NCI-H1436 (cell line): ENCODE measurements at places on chromosomes 12 and 14.
A peak's percentile ranks its signal among the peaks of the same experiment; 100 is the strongest.

GRCh38 chr12:79535751-79536150 lies 155.0 kb downstream of the PAWR start:
- DNase-seq = no peak

- no peak for DNase-seq
Observed at GRCh38 chr12:79063258-79063657, 198.7 kb downstream of the SYT1 start.

- DNase-seq = no peak
Observed at GRCh38 chr12:19491863-19492262, 52.6 kb downstream of the AEBP2 start.

DNA sequence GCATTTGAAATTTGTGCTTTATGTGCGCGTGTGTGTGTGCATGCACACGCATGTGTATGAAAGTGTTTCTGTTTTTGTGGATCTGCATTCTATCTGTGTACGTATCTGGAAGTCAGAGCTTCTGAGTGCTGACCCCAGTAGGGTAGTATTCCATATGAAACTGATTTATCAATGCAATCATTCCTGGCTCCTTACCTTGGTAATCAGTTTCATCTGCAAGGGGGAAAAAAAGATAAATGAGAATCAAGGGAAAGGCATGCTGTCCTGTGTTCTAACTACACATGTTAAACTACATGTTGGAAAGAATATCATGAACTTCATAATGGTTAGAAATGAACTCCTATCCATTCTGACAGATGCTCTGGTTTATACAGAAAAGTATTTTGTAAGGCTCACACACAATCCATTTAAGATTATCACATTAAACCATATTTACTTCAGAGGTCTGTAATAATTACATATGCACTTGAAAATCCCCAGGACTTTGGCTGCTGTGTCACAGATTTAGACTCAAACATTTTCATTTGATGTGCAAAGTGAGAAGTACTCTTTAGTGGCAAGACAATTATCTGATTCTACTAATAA lies 276.1 kb upstream of the LMO3 start:
- DNase-seq = no peak

DNA sequence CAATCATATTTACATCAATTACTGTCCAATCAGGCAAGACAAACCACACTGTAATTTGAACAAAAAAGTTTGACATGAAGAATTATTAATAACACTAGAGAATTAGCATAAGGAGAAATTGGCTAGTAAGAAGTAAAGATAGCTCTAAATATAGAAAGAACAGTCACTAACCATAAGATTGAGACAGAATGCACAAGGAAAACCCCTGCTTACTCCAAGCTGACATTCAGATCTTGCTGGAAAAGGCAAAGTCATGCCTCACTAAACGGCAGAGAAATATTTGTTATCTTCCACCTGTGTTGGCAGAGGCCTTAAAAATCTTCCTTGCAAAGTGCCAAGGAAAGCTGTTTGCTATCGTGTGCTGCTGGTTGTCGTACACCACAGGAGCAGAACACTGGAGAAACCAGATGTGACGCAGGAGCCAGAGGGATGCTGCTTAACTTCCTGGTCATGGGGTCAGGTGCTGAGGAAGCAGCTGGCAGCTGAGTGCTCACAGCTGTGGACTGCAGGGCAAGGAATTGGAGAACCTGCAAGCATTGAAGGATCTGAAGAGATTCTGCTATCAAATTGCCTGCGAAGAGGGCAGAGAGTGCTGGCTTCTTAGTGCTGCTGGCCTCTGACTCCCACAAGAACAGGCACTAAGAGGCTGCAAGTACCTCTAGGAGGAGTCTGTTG lies 1323.3 kb downstream of the LRFN5 start:
- DNase-seq = no peak

GRCh38 chr12:122721057-122721545 lies 4.5 kb upstream of the HCAR3 start:
- no peak for DNase-seq

DNA sequence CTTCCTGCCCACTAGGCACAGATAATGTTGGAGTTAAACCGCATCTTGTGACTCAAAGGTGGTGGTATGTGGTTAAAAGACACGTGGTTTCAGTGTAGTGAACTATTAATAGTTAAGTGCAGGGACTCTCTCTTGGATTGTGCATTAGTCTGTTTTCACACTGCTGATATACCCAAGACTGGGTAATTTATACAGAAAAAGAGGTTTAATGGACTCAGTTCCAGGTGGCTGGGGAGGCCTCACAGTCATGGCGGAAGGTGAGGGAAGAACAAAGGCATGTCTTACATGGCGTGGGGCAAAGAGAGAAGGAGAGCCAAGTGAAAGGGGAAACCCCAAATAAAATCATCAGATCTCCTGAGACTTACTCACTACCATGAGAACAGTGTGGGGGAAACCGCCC lies 362.3 kb downstream of the GLT1D1 start:
- DNase-seq = no peak

DNA sequence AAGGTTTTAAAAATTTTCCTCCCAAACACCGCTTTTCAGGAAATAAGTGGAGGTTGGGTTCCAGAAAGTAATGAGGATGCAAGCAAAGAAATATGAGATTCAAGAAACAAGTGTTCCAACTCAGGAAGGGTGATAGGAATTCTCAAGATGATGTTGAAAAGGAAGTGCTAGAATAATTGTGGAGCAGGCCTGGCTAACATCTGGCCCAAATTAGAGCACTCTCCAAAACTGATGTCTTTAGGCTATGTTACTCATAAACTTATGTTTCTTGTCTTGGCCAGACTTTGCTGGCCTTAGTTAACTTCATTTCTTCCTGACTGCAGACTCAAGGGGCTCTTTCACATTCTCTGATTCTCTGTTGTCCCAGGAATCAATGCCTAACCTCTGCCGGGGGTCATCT lies 116.3 kb downstream of the TMTC3 start:
- DNase-seq = no peak

DNA sequence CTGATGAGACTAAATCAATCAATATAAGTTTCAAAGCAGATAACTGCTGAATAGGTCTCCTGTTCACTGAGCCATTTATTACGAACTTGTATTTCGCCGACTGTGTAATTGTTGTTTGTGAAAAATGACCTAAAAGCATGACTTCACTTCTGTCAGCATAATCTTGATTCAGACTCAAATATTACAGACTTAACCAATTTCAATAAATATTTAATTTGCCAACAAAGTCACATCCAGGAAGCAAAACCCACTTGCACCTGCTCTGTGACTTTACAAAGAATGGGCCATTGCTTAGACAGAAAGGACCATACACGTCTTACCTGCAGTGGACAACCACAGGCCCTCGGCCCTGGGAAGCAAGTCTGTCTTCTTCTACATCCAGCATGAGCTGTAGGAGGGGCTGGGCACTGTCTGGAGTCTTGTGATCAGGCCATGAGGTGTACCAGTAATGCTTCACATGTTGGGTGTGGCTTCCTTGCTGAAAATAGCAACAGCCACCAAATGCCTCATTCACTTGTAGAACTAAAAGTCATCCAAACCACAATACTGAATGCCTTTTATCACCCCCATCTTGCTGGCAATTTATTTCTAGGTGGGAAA lies 23.5 kb upstream of the PTPRB start:
- DNase-seq = no peak

GRCh38 chr12:22532317-22532716 lies 12.0 kb downstream of the C2CD5 start:
- no peak for DNase-seq

DNA sequence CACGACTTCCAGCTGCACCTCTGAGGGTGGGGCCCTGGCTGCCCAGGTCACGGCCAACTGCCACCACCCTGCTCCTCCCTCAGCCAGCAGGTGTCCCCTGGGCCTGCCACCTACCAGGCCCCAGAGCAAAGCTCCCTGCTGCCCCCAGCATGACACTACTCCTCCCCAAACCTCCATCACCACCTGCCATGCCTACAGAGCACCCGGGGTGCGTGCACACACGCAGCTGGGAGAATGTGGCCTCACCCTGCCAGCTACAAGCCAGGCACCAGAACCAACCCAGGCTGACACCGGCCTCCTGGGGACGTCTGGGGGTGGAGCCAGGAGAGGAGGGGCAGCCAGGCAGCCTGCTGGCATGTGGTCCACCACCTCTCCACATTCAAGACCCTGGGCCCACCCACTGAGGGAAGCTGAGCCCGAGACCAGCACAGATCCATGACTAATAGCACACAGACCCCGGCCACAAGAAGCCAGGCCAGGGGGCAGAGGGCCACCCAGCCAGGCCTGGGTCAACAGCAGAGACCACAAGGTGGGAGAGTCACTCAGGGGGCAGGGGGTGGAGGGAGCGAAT lies 3.4 kb downstream of the JAG2 start:
- peak; percentile 17 for DNase-seq

- no peak for DNase-seq
Observed at GRCh38 chr14:101623685-101624444, 62.6 kb downstream of the DIO3 start.

DNA sequence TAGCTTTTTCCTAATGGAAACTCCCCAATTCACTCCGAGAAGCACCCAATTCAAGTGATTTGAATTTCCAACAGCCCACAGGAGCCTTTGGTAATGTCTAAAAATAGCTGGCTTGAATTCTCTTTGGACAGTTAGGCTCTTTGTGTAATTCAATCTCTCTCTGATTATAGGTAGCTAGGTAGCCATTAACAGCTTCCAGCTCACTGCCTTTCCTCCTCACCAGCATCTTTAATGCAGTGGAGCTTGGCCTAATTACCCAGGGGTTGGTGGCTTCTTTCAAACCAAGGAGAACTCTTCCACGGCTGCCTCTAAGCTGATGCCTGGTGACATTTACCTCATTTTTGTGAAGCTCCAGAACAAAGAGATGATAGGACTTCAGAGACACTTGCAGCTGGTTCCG lies 86.4 kb downstream of the WSCD2 start:
- DNase-seq = no peak

DNA sequence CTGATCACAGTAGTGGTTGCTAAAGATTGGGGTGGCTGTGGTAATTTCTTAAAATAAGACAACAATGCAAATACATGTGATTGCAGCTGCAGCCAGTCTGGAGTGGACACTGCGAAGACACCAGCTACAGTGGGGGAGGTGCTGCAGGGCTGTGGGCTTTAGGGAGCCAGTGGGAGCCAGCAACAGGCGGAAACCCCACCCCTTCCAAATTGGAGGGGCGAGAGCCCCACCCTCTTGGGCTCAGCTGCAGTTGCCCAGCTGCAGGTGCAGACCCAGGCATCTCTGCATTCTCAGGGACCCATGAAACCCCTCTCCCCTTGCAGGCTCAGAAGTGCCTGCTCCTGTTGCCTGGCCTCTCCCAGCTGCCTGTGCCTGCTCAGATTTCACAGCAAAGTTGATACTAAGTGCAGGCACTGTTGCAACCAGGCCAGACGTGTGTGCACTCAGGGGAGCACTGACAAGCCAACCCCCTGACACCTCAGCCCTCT lies 104.8 kb downstream of the MYF5 start:
- no peak for DNase-seq

- DNase-seq = no peak
Observed at GRCh38 chr12:113007166-113007565, 28.8 kb downstream of the OAS2 start.

DNA sequence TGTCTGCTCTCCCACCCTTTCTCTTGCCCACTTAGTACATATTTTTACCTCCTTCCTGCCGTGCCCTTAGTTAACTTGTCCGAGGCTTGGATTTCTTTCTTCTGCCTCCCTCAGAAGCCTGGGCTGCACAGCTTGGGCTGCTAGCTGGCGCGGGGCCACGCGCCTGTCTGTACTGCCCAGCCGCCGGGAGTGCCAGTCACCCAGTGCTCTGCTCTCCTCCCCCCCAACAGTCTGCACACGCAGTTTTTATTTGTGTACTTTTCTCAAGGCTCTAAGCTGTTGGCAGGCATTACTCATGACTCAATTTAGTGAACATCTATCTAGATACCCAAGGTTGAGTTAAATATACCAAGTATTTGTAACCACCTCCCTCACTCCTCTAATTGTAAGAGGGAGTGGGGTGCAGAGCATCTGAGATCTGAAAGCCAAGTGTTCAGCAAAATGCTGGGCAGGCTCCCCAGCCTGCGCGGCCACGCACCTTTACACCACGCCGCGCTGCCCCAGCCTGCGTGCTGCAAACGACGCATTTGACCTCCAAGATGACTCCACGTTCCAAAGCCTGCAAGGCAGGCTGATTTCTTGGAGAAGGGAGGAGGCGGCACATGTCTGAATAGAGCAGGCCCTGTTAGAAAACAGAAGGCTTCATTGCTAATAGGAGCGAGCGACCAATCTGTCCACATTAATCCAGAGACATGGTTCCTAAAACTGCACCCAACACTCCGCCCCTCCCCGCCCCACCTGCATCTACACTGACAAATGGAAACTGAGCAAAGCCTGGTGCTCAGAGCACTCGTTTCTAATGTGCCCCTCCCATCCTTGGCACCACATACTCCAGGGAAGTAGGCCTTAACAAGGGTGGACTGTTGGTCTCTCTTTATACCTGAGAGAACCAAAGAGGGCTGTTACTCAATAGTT lies 18.2 kb upstream of the CACNA2D4 start:
- peak; percentile 47 for DNase-seq

- DNase-seq = no peak
Observed at GRCh38 chr14:68282479-68283377, 463.1 kb downstream of the RAD51B start.

DNA sequence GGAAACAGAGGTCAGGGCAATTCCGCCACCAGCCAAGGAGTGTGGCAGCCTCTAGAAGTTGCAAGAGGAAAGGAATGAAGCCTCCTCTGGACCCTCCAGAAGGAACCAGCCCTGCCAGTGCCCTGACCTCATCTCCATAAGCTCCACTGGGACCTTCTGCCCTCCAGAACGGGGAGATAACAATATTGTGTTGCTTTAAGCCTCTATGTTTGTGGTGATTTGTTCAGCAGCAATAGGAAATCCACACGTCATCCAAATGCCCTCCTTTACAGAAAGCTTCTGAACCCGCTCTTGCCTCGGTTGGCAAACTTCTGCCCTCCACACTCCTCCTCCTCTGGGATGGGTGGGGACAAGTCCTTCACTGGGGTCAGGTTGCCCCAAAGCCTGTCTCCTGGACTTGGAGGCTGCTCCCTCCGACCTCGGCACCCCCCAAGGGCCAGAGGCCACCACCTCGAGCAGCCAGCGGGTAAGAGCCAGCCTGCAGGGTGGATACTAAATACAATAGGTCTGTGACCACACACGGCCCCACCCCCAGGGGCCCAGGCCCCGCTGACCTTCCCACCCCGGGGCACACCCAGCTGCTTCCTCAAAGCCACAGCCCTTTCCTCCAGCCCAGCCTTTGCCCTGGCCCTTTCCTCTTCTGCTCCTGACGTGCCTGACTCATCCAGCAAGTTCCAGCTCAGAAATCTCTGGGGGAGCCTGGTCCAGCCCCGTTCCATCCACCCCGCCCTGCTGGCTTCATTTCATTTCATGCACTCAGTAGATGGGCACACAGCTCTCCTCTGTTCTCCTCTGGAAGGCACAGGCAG lies 58.7 kb upstream of the NCOR2 start:
- DNase-seq = no peak

GRCh38 chr12:115872919-115873357 lies 404.6 kb downstream of the MED13L start:
- DNase-seq = no peak

GRCh38 chr14:55547650-55548315 lies 32.2 kb upstream of the KTN1 start:
- DNase-seq = no peak
